ENCODE measurements at places on chromosomes 16 and 17.

GRCh38 chr17:7560172-7561027 lies 1.3 kb upstream of the SENP3 start:
- peak; percentile 80 for DNase-seq

DNA sequence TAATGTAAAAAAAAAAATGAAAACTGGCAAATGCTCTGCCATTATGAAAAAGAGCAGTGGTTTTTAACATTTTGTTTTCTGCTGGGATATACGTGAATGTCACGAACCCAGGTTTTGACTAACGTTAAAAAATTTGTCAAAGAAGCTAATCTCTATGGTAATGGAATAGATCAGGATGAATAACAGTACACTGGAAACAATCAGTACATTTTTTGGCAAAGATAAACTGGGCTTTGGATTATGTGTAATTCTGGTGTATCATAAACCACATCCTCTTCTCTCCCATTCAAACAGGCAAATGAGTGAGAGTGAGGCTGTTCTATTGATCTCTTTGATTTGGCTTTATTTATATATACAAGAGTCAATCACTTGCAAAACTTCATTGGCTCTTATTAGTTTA lies 207.0 kb upstream of the IRX3 start:
- no peak for DNase-seq

DNA sequence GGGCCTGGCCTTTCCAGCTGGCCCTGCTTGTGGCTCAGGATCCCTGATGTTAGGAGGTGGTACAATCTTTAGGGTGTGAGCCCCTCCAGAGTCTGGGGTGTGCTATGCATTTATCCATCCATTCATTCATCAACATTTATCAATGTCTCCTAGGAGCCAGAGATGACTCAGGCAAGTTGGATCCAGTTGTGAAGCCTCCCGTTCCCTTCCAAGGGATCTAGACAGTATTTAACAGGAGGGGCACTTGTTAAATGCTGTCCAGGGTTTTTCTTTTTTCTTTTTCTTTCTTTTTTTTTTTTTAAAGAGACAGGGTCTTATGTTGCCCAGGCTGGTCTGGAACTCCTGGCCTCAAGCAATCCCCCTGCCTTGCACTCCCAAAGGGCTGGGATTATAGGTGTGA lies 42.0 kb upstream of the SMPD3 start:
- DNase-seq: no peak

DNA sequence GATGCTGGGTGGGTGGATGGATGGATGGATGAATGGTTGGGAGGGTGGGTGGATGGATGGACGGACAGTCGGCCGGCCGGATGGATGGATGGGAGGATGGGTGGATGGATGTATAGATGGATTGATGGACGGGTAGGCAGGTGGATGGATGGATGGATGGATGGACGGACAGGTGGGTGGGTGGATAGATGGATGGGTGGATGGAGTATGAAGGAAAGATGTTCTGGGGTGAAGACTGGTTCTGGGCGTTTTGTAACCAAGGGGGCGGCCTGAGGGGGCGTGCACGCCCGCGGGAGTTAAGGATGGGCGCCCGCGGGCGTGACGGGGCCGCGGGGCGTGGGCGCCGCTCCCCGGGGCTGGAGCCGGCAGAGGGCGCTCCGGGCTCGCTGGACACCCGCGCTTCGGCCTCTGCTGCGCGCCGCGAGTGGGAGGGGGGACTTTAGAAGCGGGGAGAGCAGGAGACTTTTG lies at the start of gene NECAB2:
NECAB2 (plus strand) TSS at position 407 of the 468 bp plus-strand sequence. CDS start 405 bp downstream, outside the sequence.
- peak; percentile 95 for DNase-seq

GRCh38 chr17:9226794-9227135 lies 205.5 kb downstream of the NTN1 start:
- DNase-seq: no peak

DNA sequence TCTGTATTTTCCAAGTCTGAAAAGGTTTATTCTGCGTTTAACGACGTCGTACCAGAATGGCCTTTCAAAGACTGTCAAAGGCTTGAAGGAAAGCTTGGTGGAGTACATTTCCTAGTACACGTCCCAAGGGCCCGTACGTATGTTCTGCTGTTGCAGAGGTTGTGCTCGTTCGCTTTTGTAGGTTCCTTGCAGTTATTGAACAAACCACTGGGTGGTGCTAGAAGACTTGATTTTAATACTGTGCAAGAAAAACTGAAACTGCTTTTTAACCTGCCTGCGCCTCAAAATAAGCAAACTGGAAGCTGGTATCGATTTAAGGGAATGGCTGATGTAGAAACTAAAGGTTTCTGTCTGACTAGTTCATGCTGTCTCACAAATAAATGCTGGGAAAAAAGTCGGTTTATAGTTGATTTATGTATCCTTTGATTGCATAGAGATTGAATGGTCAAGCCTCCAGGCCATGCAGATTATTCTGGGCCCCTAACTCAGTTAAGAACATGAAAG lies 54.6 kb downstream of the USP10 start:
- peak; percentile 80 for DNase-seq

DNA sequence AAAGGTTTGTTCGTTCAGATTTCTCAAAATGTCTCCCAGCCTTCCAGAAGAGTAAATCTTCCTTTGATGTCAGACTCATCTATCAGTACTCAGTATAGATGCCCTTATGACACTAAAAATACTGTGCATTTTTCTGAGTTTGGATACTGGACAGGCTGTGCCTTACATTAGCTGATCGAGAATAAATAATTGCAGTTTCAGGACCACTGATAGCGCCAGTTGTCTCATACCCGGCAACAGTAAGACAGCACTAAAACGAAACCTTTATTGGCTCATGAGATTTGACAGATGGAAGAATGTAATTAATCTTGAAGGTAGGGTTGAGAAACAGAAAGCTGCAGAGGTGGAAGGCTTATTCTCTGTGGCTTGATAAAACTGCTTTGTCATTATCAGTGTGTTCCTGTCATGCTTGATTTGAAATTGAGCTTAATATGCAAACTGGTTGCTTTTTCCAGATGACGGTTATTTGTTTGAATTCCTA lies 1.2 kb downstream of the ATP6V0A1 start:
- peak; percentile 64 for DNase-seq

DNA sequence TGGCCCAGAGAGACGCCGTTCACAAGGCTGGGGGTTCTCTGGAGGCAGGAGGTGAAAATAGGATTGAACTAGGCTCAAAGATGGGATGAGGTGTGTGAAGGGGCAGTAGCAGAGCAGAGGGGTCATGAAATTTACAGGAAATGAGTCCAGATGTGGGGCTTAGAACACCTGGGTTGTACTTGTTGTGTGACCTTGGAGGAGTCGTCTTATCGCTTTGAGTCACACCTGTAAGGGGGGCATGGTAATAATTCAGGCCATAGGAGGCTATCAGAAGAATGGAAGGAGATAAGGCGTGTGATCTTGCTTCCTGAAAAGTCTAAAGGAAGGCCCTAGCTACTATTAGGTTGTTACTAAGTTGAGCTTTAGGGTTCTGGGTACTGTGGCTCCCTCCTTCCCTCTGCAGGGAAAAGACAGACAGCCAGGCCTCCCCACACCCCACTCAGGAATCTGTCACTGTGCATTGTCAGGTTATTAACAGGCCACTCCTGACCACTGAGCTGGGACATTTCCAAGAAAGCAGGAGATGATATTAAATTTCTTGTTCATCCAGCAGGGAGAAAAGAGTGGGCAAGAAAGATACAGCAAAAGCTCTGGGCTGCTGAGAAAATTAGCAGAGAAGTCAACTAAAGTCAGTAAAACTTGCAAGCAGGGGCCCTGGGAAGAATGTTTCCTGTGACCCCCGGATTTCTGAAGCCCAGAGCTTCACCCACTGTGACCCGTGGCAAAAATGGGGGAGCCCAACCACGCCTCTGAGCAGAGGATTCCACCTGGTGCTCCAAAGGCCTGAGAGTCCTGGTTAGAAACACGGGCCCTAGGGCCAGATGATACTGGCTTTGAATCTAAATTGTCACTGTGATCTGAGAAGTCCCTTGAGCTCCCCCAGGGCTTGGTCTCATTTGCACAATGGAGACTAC lies 6.0 kb upstream of the CDC42EP4 start:
- DNase-seq: no peak

- DNase-seq: peak; percentile 73
These were observed at the start of gene SLFN12 for GRCh38 chr17:35432176-35433074. SLFN12 (minus strand) TSS chr17:35432500; CDS start chr17:35423028, 9,472 bp downstream.

GRCh38 chr17:51733166-51733565 lies 425.3 kb downstream of the CA10 start:
- no peak for DNase-seq

DNA sequence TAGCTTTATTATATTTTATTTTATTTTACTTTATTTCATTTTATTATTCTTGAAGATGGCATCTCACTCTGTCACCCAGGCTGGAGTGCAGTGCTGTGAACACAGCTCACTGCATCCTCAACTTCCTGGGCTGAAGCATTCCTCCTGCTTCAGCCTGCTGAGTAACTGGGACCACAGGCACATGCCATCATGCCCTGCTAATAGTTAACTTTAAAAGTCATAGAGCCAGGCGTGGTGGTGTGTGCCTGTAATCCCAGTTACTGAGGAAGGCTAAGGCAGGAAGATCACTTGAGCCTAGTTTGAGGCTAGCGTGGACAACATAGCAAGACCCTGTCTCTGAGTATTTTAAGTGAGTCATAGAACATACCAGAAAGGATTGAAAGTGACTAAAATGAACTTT lies 38.7 kb downstream of the ESRP2 start:
- no peak for DNase-seq

DNA sequence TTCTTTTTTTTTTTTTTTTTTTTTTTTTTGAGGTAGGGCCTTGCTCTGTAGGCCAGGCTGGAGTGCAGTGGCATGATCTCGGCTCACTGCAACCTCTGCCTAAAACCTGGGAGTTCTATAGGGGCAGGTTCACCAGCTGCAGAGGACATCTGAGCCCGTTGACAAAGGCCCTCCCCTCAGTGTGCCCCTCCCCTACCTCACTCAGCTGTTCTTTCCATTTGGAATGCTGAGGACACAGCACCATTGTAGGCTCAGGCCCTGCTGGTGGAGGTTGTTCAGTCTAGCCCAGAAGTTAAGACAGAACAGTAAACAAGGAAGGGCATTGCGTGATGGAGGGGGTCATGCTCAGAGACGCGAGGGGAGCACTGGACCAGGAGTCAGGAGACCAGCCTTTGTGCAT lies 21.8 kb upstream of the KIF19 start:
- DNase-seq: no peak

- no peak for DNase-seq
These were observed 2.3 kb downstream of the ARSG start for GRCh38 chr17:68293490-68294195.

DNA sequence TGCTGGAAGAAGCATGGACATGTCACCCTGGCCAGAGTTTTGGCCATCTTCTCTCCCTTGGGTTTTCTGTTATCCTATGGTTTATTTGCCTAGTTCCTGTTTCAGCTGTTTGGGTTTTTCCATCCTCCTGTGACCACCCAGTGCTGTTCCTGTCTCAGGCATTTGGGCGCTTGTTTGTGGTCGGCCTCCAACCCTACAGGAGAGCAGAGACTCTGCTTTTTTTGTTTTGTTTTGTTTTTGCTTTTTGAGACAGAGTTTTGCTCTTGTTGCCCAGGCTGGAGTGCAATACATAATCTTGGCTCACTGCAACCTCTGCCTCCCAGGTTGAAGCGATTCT lies 3.3 kb upstream of the ZC3H7A start:
- DNase-seq: no peak

DNA sequence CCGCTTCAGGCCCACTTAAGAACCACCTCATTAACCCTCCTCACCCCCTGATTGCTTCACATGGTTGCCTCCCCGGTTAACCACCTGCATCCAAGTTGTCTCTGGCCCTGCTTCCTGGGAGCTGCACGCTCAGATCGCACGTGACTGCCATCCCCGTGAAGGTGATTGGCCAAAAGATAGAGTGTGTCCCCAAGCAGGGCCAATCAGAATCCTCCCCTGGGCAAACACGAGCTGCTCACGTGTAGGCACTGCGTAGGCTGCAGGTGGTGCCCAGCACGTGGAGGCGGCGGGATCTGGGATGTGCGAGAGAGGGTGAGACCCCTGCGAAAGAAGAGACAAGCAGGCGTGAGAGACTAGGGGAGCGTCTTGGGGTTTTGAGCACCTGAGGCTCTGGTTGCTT lies 111.8 kb upstream of the CRHR1 start:
- DNase-seq: no peak

DNA sequence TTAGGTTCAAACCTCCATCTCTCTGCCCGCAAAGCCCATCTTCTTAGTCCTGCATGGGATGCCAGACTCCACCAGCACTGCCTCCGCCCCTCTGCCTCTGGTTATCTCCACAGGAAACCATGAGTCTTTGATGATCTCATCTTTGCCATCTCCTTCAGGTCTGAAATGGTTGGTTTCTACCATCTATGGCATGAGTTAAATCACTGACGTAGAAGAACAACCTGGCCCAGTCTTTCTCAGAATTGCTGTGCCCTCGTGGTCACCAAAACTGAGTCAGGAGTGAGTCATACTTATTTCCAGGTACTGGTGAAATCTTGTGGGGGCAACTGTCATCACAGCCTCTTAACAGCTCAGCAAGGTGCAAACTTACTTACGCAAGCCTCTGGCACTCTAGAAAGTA lies 468.7 kb upstream of the C16orf82 start:
- DNase-seq: no peak
